ENCODE measurements at places on chromosomes 1 and 21.

- DNase-seq = no peak
Measured at GRCh38 chr1:109677459-109677858, 9.6 kb downstream of the GSTM2 start.

DNA sequence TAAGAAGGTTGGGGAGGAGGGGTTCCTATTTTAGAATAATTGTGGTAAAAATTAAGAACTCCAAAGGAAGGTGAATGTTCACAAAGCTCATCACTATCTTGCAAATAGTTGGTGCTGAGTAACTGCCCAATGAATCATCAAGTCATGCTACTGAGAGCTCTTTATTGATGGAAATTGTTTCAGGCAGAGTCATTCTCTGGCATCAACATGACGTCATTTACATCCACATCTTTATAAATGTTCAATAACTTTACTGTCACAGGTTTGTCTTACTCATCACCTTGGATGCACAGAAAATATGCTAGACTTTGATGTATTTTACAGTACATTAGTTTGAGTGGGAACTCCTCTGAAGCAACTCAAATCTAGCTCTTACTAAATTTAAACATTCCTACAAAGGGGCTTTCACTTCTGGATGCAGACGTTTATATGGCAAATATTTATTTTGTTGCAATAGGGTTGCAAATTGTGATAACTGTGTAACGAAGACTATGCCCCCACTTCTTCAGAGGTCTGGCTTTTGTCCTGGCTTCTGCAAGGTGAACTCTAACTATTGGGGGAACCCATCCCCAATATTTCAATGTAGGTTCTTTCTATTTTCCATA, 273.7 kb upstream of the AJAP1 start:
- DNase-seq = peak; percentile 32

GRCh38 chr1:96979304-96980268, 258.0 kb downstream of the PTBP2 start:
- DNase-seq = no peak

GRCh38 chr1:48249868-48250267, 27.4 kb downstream of the SLC5A9 start:
- DNase-seq = no peak

DNA sequence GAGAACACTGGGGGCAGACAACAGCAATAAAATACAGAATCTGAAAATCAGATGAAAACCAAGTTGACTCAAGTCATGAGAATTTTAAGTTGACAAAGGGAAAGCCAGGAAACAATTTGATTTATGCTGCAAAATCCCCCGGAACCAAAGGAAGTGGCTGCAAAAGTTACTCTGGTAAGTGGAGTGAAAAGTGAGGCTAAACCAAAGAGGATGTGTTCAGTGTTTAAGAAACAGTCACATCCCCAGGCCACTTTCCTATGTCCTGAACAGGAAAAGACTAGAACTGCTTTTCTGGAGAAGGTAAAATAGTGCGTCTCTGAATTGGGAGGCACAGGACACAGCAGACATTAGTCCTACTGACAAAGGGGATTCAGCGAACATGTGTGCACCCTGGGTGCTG, 5.9 kb downstream of the TARBP1 start:
- DNase-seq = no peak

- DNase-seq = no peak
Measured at GRCh38 chr21:46142582-46143473, 12.6 kb downstream of the FTCD start.

DNA sequence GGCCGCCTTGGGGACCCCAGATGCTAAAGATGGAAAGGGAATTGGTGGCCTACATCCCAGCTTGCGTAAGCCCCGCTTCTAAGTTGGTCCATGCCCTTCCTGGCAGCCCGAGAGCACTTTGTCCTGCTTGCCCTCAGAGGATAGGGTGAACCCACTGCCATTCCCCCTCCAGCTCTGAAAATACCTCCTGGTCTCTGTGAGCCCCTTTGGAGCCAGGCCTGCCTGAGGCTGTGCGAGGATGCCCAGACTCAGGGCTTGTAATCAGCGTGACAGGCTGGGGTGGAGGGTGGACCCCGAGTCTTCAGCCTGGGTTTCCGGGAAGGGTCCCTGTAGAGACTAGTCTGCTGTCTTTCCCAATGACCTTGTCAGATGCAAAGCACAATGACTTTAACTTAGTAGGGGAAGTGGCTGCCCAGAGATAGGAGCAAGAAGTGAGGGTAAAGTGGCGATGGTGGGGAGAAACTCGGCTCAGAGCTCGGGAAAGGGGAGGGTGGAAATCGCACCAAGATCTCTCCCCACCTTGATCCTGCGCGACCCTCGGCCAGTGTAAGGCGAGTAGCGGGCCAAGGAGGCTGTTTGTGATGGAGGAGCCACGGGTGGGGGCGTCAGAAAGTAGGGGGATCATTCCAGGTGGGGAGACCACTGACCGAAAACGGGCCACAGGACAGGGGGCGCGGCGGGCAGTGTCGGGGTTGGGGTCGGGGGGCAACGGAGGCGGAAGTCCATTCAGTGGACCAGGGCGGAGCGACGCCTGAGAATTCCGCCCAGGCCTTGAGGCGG, 2.7 kb upstream of the HES3 start:
- no peak for DNase-seq

- DNase-seq = peak; percentile 66
Measured at GRCh38 chr1:213376862-213377372, 325.9 kb downstream of the RPS6KC1 start.

- DNase-seq = no peak
Measured at GRCh38 chr1:46206399-46206798, 3.3 kb downstream of the LURAP1 start.

- DNase-seq = no peak
Measured at GRCh38 chr1:56432166-56432971, 147.0 kb downstream of the PLPP3 start.

GRCh38 chr1:190312763-190313162, 164.9 kb downstream of the BRINP3 start:
- no peak for DNase-seq

DNA sequence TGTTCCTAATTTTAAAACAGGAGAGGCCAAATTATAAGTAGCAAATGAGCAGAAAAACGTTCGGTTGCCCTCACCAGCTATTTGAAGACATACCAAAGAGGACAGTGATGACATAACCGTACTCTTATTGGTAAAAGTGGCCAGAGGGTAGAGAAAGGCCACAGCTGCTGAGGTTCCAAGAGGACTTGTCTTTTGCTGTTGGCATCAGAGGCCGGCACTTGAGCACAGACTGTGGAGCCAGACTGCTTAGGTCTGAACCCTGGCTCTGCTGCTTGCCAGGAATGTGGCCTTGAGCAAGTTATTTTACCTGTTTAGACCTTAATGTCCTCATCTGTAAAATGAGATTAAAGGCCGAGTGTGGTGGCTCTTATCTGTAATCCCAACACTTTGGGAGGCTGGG, 14.9 kb downstream of the ETV3L start:
- no peak for DNase-seq

GRCh38 chr1:197362871-197363270, 94.8 kb downstream of the CRB1 start:
- no peak for DNase-seq

GRCh38 chr1:46342084-46342656, 1.6 kb downstream of the NSUN4 start:
- DNase-seq = no peak

GRCh38 chr1:46087891-46088290, 44.5 kb downstream of the PIK3R3 start:
- no peak for DNase-seq

DNA sequence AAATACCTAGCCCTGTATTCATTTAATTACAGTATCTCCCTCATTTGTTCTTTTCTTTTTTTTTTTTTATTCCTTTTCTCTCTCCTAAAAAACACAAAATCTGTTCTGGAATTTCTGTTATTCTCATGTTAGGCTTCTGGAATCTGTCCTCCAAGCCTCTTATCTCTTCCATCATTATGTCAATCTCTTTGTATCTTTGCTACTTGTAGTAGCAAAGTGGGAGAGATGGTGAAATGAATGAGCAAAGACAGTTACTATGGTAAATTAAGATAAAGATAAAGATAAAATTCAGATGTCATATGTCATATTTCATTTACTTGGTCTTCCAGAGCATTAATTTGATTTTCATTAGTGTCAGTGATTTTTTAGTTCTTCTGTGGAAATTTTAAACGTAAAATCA, 155.1 kb downstream of the FGGY start:
- peak; percentile 27 for DNase-seq

GRCh38 chr1:32701951-32702598, 495 bp downstream of the SYNC start:
- DNase-seq = no peak

DNA sequence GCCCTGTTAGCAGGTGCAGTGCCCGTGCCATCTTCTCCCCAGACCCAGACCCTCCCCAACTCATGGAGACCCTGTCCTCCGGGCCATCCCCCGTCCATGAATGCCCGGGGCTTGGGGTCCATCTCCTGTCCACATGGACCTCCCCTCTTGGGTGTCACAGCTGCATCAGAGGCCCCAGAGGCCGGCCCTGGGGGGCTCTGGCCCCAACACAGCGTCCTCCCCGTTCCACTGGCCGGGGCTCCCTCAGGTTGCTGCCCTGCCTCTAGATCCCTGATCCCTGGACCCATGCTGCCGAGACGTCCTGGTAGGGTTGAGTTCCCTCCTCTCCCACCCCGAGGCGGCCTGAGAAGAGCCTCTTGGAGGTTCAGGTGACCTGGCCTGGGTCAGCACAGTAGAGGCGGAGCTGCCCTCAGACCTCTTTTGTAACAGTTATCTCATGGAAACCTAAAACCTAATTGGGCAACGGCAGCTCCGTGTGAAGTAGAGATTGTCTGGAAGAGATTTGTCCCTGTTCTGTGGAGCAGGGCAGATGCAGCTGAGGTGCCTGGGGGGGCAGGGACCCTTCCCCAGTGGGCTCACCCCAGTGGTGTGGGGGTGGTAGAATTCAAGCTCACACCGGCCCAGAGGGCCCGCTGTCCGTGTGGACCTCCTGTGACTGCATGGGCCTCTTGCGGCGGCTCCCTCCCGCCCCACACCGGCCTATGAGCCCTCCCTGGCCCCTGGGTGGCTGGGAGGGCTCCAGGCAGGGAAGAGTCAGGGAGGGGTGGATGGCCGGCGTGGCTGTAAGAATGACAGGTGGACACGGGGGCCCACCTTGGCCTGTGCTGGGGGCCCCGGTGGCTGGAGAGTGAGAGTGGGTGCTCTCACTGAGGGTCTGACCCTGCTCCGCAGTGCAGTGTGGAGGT, 56.1 kb downstream of the SKI start:
- DNase-seq = peak; percentile 15

DNA sequence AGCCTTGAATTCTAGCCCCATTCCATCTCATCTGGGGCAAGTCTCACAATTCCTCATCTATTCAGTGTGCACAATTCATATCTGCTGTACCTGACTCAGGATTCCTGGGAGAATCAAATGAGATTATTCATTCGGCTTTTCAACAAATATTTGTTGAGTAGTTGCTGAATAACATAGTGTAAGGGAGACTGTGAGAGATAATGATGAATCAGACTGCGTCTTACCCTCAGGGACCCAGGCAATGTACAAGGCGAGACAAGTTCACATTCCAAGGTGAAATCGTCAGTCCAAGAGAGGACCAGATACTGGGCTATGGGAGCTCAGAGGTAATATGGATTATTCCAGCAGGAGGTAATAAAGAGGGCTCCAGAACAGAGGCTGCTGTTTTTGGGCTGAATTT, 67.8 kb upstream of the SMYD2 start:
- DNase-seq = no peak

DNA sequence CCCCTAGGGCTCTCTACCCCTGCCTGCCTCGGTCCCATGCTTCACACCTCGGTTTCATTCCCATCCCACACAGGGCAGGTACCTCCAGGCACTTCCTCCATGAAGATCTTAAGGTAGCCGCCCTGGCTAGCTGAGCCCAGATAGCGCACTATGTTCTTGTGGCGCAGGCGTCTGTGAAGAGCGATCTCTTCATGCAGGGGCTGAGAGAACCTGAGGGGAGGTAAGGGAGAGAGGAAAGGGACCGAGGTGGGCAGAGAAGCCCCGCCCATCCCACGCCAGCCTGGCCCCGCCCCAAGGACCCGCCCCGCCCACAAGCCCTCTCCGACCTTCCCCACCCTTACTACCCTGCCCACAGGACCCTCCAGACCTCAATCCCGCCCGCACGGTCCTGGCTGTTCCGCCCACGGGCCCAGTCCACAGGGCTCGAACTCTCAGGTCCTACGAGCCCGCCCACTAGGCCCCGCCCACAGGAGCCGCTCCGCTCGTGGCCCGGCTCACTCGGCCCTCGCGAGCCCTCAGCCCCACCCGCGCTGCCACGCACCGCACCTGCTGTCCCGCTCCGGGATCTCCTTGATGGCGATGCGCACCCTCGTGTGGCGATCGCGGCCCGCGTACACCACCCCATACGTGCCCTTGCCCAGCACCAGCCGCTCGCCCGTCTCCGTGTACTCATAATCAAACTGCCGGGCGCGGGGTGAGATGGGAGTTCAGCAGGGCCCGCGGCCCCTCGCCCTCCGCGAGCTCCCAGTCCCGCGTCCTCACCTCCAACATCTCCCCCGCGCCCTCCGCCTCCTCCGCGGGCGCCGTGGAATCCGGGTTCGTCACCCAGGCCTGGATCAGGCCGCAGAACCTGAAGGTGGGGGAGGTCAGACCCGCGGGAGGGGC, 6.4 kb downstream of the MAP3K6 start:
- no peak for DNase-seq

DNA sequence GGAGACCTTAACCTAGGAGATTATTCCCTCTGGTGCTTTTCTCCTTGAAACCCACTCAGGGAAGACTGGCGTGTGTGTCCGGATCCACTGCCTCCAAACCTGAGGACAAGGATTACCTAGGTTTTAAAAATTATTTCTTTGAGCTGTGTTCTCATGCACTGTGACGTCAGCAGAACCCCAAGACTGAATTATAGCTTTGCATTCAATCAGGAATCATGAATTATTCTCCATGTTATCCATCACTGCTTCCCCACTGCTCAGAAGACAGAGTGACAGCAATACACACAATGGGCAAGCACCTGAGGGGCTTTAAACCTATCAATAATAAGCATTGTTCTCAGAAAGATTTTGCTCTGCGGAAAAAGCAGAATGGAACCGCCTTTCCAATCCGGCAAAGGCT, 253.2 kb upstream of the FOXD3 start:
- DNase-seq = no peak

DNA sequence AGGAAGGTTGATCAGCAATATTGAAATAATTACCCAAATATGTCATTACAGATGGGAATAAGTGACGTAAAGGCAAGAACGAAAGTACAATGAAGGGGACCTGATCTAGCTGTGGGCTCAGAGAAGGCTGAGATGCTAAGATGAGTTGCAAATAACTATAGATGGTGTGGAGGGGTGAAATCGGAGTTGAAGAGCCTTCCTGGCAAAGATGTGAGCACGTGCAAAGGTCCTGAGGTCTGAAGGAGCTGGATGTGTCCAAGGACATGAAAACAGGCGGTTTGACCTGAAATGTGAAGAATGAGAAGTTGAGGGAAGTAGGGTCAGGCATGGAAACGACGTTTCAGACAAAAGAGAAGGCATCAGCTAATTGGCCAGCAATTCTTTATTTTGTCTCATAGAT, 61.6 kb upstream of the SLC45A1 start:
- DNase-seq = no peak

GRCh38 chr1:248823517-248824001, 2.2 kb downstream of the SH3BP5L start:
- DNase-seq = no peak

DNA sequence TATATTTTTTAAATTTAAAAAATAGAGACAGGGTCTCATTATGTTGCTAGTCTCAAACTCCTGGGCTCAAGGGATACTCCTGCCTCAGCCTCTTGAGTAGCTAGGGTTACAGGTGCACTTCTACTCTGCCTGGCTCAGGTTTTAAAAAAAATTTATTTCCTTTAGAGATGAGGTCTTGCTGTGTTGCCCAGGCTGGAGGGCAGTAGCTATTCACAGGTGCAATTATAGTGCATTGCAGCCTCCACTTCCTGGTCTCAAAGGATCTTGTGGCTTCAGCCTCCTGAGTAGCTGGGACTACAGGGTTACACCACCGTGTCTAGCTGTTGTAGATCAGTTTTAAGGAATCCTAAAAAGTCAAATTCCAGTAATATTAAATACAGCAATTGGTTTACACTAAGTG, 5.0 kb downstream of the RNF11 start:
- no peak for DNase-seq
